Lung (tissue), 17 donors: ENCODE measurements at places on chromosomes 3 and 15.

- DNase-seq = no peak
These were observed 720.2 kb upstream of the GOLIM4 start for GRCh38 chr3:168815946-168816345.

- DNase-seq = no peak
These were observed 317.1 kb upstream of the TGFBR2 start for GRCh38 chr3:30289324-30289723.

DNA sequence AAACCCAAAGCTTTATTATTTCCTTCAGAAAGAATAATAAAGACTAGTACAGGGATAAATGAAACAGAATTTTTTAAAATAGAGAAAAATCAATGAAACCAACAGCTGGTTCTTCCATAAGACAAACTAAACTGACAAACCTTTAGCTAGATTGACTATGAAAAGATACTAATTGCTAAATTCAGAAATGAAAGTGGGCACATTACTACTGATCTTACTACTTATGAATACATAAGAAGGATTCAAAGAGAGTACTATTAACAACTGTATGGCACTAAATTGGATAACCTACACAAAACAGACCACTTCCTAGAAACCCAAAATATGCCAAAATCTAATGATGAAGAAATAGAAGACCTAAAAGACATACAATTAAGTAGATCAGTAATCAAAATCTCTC, 278.2 kb downstream of the ISL2 start:
- no peak for DNase-seq

DNA sequence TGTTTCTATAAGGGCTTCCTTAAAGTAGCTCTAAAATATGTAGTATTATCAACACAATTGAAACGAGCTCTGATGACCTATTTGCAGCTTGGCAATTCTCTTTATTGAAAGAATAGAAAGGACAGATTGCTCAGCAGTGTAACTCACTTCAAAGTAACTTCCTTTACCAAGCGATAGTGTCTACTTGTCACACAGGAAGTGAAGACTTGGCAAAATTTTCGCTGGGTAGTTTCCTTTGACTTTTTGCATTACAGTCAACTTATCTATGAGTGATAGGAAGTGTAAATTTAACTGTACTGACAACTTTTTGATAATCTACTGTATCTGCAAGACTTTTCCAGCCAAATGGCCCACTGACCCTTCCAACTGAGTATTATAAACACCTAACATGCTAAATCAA, 22.8 kb downstream of the SLC9A9 start:
- no peak for DNase-seq

GRCh38 chr3:55143336-55143735, 215.5 kb upstream of the LRTM1 start:
- DNase-seq = no peak

DNA sequence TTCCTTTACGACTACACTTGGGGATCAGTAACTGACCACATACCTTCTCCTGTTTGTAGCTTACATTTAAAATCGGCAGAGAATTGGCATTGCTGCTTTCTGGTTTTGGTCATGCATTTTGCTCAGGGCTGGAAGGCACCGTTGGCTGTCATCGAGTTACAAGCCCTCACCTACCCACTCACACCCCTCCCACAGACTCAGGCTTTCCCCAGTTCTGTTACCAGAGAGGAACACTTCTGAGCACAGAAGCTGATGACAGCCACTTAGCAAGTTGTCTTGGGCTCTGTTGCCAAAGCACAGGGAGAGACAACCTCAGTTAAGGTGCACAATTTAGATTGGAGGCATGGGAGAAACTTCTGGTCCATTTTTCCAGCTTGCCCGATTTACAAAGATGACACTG, 204.8 kb upstream of the TOPAZ1 start:
- no peak for DNase-seq

- peak; percentile 89 for DNase-seq
These were observed 26.3 kb downstream of the NR2F2 start for GRCh38 chr15:96356494-96357455.

DNA sequence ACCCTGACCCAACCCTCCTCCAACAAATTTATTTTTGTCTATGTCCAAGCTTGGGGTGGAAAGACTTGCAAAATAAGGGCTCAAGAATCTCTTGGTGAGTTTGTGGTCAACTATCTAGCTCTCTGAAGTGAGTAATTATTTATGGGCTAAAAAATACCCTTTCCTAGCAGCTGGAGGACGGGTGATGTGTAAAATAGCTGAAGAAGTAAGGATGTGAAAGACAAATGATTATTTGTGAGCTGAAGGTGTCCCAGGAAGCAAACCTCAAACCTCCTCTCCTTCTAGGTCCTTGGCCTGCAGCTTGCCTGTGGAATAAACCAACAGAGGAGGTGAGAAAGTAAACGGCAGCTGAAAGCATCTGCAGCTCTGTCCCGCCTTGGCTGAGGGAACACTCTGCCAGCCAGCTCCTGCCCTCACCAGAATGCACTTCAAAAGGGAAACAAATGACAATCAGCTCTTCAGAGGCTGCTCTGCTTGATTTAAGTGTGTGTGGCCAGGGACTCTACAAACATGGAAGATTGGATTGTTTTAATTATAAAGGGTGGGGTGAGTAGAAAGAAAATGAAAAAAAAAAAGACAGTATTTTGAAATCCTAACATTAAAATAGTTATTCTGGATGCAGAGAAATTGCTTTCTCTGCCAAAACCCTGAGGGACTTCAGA, 60.3 kb downstream of the TM4SF4 start:
- DNase-seq = peak; percentile 58

DNA sequence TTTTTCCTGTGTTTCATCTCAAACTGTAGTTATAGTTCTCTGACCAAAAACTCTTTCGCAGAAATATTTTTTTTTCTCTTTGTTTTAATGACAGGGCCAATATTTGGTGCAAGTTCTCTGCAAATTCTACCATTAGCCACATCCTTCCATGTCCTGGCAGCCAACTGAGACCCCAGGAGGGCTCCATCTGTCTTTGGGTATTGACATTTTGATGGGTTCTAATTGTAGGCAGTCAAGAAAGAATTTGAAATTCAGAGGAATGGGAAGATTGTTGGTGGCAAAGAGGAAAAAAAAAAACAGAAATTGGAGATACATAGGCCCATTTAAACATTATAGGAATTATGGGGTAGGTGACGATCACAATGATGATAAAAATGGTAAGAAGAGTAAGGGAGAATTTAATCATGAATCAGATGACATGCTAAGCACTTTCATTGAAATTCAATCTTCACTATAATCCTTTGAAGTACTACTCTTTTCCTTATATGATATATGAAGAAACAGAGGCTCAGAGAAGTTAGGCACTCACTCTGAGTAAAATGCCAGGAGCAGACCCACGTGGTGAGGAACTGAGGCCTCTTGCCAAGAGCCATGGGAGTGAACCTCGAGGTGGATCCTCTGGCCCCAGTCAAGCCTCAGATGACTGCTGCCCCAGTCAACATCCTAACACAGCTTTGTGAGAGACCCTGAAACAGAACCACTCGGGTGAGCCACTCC, 151.4 kb downstream of the PDZRN3 start:
- no peak for DNase-seq

DNA sequence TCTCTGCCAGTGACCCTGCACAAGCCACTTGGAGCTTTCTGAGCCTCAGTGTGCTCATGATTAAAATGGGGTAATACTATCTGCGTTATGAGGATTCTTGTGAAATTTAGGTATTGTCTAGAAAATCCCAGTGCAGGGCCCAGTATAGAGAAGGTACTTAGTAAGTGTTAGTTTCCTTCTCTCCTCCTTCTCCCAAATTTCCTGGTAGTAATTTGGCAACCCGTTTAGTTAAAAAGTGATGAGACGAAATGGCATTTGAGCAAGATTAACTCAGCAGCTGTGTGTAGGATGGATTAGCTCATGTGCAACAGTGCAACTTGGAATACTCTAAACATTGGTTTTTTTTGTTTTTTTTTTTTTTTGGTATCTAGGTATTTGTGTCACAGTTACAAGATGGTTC, 84.6 kb downstream of the SLCO3A1 start:
- DNase-seq = no peak

DNA sequence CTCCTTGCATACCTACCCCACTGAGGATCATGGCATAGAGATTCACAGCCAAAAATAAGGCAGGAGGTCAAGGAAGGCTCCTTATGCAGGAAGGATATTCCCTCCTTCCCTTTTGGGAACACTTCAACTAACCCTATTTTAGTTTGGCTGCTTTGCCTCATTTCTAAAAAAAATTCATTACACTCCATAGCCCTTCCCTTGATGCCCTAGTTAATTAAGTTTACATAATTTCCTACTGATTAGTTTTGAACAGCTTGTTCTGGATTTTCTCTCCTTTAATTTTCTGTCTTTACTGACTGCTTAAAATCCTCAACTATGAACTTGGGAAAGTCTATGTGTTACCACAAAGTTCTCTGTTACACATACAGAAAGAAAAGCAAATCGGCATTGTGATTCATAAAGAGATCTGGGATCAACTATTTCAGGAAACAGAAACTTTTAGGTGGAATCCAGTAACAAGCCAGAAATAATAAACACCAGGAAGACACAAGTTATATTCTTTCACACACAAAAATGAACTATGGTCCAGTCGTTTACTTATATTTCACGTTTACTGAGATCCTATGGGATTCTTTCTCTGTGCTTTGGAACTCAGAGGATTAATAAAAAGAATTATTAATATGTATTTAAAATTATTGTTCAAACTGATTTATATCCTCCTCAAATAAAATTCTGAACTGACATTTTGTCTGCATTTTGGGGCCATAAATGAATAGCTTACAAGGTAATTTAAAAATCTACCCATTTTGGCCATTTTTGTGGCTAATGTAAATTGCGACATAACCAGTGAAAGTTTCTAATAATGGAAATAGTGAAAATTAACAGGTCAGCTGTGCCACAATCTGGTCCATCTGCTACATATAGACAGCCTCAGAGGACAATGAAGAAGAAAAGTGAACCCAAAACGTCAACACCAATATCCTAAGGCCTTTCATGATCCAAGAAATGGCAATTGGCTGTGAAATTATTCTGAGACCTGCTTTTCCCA, 113.8 kb downstream of the FRMD5 start:
- DNase-seq = no peak

- peak; percentile 21 for DNase-seq
These were observed at the start of gene FBXO40 for GRCh38 chr3:121592856-121593702. Gene FBXO40, plus strand, starts transcription at chr3:121593379. Its CDS starts 27,197 bp downstream, at chr3:121620576.

GRCh38 chr3:10017636-10018292, 8.5 kb upstream of the FANCD2 start:
- no peak for DNase-seq

DNA sequence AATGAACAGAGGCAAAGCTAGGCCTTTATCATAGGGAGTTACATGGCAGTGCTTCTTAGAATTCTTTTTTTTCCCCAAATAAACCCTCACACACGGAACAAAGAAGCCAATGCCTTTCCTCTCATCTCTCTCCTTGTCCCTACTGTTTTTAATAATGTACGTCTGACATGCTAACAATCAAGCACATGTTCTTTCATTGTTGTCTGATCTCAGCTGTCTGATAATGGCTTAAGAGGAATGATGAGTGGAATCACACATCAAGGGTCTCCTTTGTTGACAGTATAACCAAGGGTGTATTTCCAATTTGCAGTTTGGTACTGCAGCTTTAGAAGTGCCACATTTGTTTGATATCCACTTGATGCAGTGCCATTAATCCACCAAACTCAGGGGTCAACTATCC, 34.8 kb upstream of the EPHA3 start:
- no peak for DNase-seq

GRCh38 chr3:131221731-131222130, 159.8 kb upstream of the NUDT16 start:
- DNase-seq = no peak

- peak; percentile 76 for DNase-seq
These were observed 492 bp downstream of the TMCC1 start for GRCh38 chr3:129892857-129893580.

GRCh38 chr3:187264021-187264420, 27.5 kb downstream of the MASP1 start:
- no peak for DNase-seq

GRCh38 chr3:124785973-124786372, 55.7 kb downstream of the UMPS start:
- DNase-seq = no peak

- DNase-seq = no peak
These were observed 1.7 kb downstream of the P2RY14 start for GRCh38 chr3:151276687-151277042.

DNA sequence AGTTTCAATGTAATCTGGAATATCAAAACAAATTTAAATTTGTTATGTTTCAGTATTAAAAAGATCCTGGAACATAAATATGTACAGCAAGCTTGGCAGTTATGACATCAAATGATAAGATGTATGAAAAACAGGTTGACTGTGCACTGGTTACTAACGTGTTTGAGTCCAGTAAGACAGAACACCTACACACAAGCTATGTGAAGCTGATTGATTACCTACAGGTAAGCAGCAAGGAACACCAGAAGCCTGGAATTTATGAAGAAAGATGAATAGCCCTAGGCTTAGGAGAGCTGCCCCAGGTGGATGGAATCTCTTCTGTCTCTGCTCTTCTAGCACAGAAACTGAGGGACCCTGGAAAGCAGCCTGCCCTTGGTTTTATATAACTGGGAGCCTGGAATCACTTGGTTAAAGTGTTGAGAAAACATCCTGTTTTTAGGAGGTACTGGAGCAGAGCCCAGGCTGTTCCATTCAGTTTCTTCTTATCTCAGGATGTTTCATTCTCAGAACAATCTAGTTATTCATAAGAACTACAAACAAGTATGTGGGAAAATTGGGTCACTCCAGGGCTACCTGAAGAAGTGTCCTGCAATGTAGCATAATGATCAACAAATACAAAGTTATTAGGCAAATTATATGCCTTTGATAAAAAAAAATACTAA, 36.3 kb downstream of the SLITRK3 start:
- DNase-seq = peak; percentile 37

DNA sequence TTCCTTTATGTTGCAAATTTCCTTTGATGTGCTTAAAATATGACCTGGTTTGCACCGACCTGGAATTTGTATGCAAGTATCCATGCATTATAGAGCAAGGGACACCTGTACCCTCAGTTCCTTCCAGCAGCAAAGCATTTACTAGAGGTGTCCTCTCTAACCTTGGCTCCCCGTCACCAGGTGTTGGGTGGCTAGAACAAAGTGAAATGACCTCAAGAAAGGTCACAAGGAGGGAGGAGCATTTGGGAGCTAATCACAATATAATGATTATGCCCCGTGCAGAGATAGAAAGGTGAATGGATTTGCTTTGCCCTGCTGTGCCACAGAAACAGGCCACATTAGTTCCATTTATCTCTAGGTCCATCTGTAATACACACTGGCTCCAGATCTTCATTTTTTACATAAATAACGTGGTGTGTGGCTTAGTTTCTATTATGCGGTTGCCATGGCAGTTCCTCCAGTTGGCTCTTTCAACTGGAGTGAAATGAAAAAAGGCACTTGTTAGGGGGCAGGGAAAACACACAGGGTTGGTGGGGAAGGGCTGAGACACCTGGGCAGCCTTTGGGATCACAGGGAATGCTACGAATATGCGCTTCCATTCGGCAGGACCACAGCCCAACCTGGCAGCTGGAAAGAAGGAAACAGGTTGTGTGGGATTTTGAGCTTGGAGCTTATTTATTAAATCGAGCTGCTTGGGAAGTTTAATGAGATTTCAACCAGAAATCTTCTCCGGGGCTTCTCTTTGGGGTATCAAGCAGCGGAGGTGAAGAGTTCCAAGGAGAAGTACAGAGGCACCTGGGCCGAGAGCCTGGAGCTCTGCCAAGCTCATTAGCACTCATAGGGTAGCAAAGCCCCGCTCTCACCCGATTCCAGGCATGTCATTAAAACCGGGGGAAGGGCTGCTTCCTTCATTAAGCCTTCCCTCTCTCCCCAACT, 233.5 kb upstream of the ST8SIA2 start:
- DNase-seq = peak; percentile 17
